ENCODE measurements at places on chromosomes 1 and 21.

GRCh38 chr1:202578565-202578964, 131.7 kb downstream of the SYT2 start:
- no peak for DNase-seq

GRCh38 chr1:58839846-58840835, 56.3 kb upstream of the JUN start:
- peak; percentile 69 for DNase-seq

DNA sequence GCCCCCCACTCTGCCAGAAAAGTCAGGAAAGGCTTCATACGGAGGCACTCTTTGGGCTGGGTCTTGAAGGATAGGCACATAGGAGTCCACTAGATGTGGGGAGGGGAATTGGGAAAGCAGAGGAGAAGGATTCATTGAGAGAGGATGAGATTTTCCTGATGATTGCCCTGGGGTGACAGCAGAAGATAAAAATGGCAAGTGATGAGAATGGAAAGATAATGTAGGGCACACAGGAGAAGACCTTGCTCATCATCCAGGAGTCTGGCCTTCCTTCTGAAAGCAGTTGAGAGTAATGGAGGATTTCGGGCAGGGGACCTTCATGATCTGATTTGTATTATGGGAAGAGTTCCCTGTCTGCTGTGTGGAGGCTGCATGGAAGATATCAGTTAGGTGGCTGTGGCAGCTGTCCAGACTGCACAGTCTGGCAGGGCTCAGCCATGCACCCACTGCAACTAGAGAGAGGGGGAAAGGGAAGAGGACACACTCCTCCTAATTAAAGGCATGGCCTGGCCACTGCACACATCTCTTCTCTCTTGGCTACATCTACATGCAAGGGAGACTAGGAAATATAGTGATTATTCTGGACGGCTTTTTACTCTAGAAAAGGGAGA, 9.6 kb upstream of the FABP3 start:
- no peak for DNase-seq

- no peak for DNase-seq
Measured at GRCh38 chr1:223482766-223483165, 89.6 kb downstream of the CCDC185 start.

- DNase-seq: no peak
Measured at GRCh38 chr1:212967801-212968200, 17.5 kb downstream of the VASH2 start.

- DNase-seq: no peak
Measured at GRCh38 chr1:156806512-156807440, 9.9 kb downstream of the SH2D2A start.

- DNase-seq: peak; percentile 59
Measured at GRCh38 chr1:17128361-17128760, 9.1 kb upstream of the PADI2 start.

- DNase-seq: no peak
Measured at GRCh38 chr1:162142968-162143367, 73.5 kb downstream of the NOS1AP start.

- DNase-seq: no peak
Measured at GRCh38 chr1:203083463-203083921, 2.3 kb downstream of the MYOG start.

- DNase-seq: no peak
Measured at GRCh38 chr1:149884433-149885338, 14.7 kb upstream of the BOLA1 start.

DNA sequence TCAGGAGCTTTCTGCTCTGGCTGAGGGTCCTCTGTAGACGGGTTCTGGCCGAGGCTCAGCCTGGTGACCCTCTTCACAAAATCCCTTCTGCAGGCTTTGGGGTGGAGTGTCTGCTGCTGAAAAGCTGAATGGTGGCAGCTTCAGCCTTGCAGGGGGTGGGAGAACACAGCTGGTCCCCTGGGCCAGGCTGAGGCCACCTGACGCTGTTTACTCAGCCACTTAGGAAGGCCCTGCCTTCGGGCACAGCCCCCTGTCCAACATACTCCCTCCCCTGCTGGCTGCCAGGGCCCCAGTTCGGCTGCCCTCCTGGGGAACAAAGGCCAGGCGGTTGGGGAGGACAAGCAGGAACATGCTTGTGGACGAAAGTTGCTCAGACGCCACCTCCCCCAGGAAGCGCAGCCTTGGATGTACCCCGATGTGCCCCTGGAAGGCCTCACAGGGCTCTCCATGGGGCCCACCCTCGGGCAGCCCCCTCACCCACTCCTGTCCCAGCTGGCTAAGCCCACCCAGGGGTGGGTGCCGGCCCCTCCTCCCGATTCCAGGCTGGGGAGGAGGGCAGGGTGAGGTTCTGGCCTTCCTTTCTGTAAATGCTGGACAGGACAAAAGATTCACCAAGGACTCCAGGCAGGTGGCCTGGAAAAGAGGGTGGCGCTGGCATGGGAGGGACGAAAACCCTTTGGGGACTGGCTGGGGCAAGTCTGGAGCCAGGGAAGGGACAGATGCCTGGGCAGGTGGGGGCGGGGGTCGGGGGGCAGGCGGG, at the start of gene ANKRD65:
ANKRD65 (minus strand) TSS at position 130 of the 760 bp plus-strand sequence. CDS start 271 bp downstream, outside the sequence.
- no peak for DNase-seq

DNA sequence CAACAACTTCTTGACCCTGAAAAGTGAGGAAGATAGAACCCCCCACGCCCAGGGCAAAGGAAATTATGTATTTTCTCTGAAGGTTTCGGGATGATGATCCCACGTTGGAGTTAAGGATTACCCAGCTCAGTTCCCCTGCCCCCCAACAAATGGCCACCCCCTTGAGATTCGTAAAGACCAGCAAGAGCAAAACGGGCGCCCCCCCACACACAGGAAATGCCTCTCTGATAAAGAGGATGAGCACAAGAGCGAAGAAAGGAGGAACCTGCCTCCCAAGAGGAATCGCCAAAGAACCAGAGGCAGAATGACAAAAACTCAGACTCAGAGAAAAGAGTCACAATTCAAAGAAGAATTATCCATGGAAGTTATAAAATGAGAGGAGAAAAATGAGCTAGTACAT, 576.9 kb downstream of the MATN1 start:
- DNase-seq: no peak

DNA sequence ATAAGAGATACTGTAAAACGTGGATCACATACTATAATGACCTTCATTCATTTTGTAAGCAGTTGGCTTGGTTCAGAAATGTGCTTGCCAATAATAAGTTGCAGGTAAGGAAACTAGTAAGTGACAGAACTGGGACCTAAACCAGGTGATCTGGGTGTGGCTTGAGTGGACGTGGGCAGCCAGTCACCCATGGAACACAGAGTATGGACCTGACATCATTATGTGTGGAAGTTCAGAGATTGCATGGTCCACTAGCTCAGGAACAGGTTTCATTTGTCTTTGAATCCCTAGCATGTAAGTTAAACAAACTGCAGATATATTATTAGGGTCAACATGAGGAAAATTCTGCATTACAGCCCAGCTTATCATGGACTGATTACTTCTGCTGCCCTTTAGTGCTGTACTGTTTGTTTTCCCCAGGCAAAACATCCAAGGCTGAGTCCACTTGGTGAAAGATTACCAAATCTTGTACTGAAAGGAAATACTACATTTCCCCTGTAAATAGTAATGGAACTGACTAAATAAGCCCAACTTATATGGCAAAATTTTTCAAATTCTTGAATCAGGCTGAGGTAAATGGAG, 327.3 kb upstream of the SGIP1 start:
- no peak for DNase-seq

DNA sequence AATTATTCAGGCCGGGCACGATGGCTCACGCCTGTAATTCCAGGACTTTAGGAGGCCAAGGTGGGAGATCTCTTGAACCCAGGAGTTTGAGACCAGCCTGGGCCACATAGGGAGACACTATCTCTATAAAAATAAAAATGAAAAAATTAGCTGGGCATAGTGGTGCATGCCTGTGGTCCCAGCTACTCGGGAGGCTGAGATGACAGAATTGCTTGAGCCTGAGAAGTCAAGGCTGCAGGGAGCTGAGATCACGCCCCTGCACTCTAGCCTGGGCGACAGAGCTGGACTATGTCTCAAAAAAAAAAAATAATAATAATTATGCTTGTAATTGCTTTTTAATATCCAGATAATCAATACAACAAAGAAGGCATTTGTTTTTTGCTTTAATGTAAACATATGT, 91.3 kb downstream of the RIPK4 start:
- DNase-seq: no peak

DNA sequence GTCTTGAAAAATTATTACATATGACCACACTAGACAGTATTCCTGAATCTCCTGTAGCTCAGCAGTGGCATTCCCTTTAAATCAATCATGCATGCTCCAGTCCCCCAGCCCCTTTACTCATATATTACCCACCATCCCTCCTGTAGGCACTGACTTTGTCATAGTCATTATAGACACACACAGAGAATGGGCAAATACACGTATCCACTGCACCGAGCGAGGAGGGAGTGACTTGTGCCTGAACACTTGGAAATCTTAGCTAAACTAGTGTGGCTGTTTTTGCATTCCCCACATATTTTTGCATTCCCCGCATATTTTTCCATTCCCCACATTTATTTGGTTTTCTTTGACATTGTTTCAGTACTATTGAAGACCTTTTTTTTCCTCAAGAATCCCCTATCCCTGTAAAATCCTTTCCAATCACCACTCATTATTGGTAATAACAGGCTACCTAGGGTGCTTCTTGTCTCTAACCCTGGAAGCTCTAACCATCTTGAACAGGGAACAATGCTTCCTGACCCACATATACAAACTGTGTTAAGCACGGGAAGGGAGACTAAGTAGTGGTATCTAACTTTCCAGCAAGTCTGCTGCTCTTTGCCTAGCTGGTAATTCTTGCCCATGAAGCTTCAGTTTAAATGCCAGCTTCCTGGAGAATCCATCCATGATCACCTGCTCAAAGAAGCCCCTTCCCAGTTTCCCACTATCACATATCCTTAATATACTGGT, 534.4 kb upstream of the CAMK1G start:
- DNase-seq: no peak

GRCh38 chr1:156505679-156506298, 5.2 kb upstream of the MEF2D start:
- DNase-seq: no peak

DNA sequence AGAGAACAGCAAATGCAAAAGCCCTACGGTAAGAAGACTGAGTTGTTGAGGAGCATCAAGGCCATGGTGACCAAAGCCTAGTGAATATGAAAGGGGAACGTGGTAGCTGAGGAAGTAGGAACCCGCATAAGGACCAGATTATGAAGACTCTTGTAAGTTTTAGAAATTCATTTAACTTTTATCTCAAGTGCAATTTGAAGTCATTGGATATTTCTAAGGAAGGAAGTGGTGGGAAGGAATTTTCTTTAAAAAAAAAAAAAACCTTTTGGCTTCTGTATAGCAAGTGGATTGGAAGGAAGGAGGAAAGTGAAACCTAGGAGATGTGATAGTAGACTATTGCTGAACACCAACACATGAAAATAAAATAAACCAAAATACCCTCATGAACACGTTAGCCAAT, 119.0 kb downstream of the TNFSF18 start:
- no peak for DNase-seq

GRCh38 chr21:38661889-38662568, 143.7 kb upstream of the ETS2 start:
- DNase-seq: no peak

DNA sequence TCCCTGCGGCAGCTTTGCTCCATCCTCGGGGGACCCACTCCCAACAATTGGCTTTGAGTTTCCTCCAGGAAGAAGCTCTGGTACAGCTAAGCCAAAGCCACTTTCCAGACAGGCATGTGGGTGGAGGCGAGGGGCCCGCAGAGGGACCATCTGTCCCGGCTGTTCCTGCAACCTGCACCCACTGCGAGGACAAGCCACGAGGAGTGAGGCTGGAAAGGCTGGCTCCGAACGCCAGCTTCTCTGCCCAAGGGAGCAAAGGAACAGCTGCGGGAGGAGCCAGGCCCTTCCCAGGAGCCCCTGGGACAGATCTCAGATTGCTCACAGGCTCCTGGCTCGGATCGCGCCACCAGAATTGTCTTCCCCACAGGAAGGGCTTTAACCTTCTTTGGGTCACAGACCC, 28.3 kb upstream of the PEF1 start:
- DNase-seq: no peak

DNA sequence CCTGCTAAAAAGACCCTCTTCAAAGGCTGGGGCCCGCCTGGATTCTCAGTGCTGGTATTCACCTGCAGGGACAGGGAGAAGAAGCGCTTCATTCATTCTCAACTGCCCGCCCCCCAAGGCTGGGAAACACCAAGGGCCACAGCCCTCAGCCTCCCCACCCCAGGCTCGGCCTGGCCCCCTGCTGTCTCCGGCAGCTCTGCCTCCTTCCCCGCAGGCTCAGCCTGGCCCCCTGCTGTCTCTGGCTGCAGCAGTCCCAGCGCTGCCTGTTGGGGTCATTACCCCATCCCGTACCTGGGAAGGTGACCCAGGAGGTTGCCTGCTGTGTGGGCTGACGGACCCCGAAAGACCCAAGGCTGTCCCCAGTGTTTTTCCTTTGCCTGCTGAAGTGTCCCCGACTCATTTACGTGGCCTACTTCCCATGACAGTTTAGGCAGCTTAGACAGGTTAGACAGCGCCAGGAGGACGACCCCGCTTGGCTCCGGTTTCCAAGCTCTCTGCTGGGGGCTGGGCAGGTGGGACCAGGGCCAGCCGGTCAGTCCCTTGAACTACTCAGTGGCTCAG, 22.9 kb upstream of the CLSTN1 start:
- no peak for DNase-seq

DNA sequence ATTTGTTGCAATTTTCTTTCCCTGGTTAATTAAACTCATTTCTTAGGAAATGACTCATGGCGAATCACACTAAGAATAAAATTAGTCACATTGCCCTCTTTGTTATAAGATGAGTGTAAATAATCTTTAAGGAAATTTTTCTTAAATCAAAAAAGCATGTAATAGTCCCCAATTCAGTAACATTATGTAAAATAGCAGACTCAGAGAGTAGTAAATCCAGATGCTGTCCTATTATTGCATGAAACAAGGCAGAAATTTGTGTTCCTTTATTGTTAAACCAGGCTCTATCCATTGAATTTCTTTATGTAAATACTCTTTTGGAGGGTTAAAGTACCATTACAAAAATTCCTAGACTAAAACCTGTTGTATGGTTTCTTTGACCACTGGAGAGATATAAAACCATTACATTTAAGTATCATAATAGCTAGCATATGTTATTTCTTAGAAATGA, 154.5 kb upstream of the C1orf87 start:
- no peak for DNase-seq

- DNase-seq: peak; percentile 34
Measured at GRCh38 chr21:15009837-15010363, 54.9 kb downstream of the NRIP1 start.

DNA sequence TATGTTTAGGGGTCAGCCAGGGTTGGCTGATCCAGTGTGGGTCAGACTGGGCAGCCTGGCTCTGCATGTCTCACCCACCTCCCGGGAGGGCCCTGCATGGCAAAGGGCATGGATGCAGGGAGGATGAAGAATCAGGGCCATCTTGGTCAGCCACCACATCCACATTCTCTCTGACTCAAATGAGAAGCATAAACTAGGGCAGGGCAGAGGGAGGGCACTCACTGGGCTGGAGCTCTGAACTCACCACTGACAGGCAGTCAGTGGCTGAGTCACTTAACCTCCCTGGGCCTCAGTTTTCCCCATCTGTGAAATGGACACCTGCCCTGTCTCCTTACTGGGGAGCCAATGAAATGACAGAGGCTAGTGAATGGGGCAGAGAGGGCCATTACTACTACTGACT, 4.3 kb upstream of the CELA2A start:
- no peak for DNase-seq

All from AG09319 (cell line).